ENCODE measurements at places on chromosomes 6 and 20. TPM values are rescaled to one million over a fixed set of nuclear protein-coding genes. Genes with fewer than 3 reads are reported as not detected.
A peak's percentile ranks its signal among the peaks of the same experiment; 100 is the strongest.

GRCh38 chr6:154371281-154371680 lies 14.7 kb upstream of the IPCEF1 start:
- DNase-seq: no peak
- no peak overlapping the region for H3K27ac ChIP-seq
- H3K4me1 ChIP-seq: peaks cover 15% of the 10 kb centered on the region
- no peaks in the 10 kb centered on the region for H3K36me3 ChIP-seq
- H3K4me3 ChIP-seq: no peak overlapping the region

The ACOT8 gene
- 28.0 TPM for total RNA-seq

- peaks cover 26% of the 10 kb centered on the region for H3K27me3 ChIP-seq
- DNase-seq: no peak
- peaks cover 41% of the 10 kb centered on the region for H3K4me1 ChIP-seq
- H3K4me3 ChIP-seq: no peak overlapping the region
- no peaks in the 10 kb centered on the region for H3K36me3 ChIP-seq
- H3K27ac ChIP-seq: no peak overlapping the region
Measured at GRCh38 chr20:48794360-48794759, 33.4 kb downstream of the PREX1 start.

- no peaks in the 10 kb centered on the region for H3K27me3 ChIP-seq
- peak overlapping the region; percentile 62 for H3K4me3 ChIP-seq
- H3K27ac ChIP-seq: peak overlapping the region; percentile 94
- H3K36me3 ChIP-seq: no peaks in the 10 kb centered on the region
Measured at GRCh38 chr6:113855500-113856374, 1.4 kb upstream of the MARCKS start.

The GABRR1 gene
- 1.5 TPM for total RNA-seq

DNA sequence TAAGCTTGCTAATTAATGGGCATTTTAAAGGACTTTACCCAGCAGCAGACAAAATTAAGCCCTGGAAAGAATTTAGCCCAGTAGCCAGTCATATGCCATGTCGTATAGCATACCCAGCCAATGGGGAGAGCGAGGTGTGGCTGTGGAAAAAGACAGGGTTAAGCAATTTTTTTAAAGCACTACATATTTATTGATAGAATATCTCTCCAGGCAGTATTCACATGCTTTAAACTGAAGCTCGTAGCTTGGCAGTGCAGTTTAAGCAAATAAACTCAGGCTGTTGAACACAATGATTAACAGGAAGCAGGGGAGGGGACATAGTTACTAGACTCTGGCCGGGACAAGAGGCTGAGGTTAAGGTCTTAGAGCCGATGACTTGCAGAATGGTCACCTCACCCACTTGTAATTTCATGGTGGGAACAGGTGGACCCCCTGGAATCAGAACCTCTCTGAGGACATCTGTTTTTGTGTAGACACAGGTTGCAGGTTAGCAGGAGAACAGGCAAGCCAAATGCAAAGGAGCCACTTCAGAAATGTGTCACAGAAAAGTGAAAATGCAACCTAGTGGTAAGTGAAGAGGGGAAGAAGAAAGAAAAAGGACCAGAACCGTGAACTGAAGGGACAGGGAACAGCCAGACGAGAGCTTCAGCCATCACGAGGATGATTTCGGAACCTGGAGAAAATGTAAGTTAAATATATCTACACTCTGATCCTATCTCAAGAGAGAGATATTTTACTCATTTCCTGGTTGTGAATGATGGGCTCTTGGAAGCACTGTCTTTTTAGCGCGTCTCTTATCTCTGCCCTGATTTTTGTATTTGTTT lies 7.2 kb downstream of the GCNT2 start:
- no peak for DNase-seq
- peaks cover 21% of the 10 kb centered on the region for H3K36me3 ChIP-seq
- peak overlapping the region; percentile 11 for H3K4me3 ChIP-seq
- H3K4me1 ChIP-seq: peaks cover 20% of the 10 kb centered on the region
- peak overlapping the region; percentile 7 for H3K27ac ChIP-seq

The LY86 gene
- total RNA-seq: 2.3 TPM

DNA sequence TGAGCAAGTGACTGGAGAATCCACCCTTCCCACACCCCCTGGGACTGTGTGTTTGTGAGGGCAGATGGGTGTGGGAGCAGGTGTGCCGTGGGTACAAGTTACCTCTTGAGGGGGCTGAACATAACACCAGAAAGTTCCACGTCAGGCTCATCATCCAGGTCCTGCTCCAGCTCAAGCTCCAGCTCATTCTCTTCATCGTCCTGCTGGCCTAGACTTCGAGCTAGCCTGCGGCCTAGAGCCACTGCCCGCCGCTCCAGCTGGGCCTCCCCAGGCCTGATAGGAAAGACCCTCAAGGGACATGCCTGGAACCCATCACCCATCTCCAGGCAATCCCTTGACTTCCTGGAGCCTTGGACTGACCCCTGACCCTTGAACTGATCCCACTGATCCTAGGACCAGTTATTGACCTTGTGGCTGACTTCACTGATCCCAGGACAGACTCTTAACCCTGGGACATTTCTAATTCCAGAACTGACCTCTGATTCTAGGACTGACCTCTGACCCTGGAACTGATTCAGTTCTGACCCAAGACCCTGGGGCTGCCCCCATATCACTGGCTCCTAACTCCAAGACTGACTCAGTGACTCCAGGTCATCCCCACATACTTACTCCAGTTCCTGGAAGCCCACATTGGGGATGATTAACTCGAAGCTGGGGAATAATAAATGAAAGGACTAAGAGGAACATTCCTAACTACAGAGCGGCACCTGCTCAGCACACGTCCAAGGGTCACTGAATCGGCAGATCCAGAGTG lies 11.8 kb upstream of the SPAG4 start:
- DNase-seq: no peak
- H3K4me3 ChIP-seq: no peak overlapping the region
- H3K27ac ChIP-seq: no peak overlapping the region
- no peaks in the 10 kb centered on the region for H3K36me3 ChIP-seq
- no peaks in the 10 kb centered on the region for H3K27me3 ChIP-seq

DNA sequence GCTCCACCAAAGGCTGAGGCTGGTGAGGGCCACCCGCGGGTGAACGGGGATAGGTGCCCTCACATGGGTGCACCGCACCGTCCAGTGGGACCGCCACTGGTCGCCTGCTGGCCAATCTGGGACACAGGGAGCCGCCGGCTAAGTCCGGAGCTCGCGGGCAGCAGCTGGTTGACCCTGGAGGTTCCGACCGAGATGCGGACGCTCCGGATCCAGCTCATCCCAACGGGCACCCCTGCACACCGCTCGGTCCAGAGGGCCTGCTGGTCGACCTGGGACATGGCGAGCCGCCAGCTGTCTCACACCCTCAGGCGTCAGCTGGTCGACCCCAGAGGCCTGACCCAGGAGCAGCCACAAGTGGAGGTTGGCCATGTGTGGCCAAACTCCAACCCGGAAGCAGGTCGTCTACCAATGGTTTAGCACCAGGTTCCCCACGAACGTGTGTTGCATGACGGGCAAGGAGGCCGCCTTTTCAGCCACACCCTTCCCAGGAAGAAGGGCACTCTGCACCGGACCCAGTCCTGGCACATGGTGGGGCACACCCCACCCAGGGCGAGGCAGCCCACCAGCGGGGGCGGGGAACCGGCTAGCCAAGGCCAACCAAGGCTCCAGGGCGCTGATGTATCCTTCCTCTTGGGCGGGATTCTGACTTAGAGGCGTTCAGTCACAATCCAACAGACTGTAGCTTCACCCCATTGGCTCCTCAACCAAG lies 746.0 kb upstream of the DEFB115 start:
- H3K27me3 ChIP-seq: no peaks in the 10 kb centered on the region
- H3K4me1 ChIP-seq: no peaks in the 10 kb centered on the region
- no peak overlapping the region for H3K27ac ChIP-seq
- no peak overlapping the region for H3K4me3 ChIP-seq
- no peaks in the 10 kb centered on the region for H3K36me3 ChIP-seq

DNA sequence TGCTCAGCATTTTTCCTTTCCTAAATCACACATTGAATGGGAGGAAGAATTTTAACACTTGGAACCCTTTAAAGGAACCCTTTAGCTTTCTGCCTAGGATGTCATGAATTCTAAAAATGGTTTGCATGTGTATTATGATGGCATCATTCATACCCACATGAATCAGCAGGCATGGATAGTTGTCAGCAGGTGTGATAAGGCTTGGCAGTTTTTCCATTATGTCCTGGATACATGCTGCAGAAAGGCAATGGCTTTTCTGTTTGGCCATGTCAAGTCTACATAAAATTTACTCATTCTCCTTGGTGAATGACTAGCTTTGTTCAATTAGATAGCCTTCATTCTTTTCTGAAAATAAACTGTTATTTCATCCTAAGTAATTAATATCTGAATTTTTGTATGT lies 353.7 kb downstream of the GRIK2 start:
- DNase-seq: no peak
- no peaks in the 10 kb centered on the region for H3K4me1 ChIP-seq
- no peaks in the 10 kb centered on the region for H3K27me3 ChIP-seq
- no peak overlapping the region for H3K27ac ChIP-seq
- no peak overlapping the region for H3K4me3 ChIP-seq
- H3K36me3 ChIP-seq: no peaks in the 10 kb centered on the region

DNA sequence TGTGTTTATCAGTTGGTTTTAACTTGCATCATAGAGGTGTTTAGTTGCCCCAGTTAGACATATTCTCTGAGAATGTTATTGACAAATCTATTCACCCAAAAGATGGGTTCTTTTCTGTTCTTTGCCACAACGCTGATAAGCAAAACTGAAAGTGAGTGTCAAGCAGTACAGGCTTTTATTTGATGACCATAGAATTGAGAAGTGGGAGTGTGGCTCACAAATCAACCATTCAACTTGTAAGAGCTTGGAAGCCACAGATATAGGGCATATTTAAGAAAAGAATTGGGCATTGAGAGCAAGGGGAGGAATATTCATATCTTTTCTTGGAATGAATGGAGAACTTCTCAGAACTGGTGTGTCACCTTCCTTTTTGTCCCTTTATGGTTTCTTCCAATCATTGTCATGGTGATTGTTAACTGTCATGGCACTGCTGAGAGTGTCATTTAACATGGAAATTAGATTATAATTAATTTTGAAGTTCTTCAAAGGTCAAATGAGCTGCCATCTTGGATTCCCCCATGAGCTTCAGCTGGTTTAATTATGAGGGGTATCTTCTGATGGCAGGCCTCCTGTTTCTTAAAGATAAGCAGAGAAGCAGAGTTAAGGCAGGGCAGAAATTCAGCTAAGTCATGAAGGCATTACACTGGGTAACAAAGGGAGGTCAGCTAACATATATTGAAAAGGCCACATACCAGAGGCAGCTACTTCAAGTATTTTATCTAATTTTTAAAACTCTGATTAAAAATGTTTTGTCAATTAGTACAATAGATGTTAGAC lies 254.0 kb upstream of the HTR1E start:
- no peaks in the 10 kb centered on the region for H3K4me1 ChIP-seq
- no peaks in the 10 kb centered on the region for H3K27me3 ChIP-seq
- no peak overlapping the region for H3K27ac ChIP-seq
- DNase-seq: no peak

GRCh38 chr6:50305660-50306059 lies 255.9 kb upstream of the DEFB112 start:
- H3K4me3 ChIP-seq: no peak overlapping the region
- H3K36me3 ChIP-seq: no peaks in the 10 kb centered on the region
- no peaks in the 10 kb centered on the region for H3K4me1 ChIP-seq
- no peak for DNase-seq

- no peak overlapping the region for H3K27ac ChIP-seq
- peaks cover 10% of the 10 kb centered on the region for H3K27me3 ChIP-seq
- no peaks in the 10 kb centered on the region for H3K36me3 ChIP-seq
- H3K4me3 ChIP-seq: no peak overlapping the region
Measured at GRCh38 chr20:24465159-24465558, 4.3 kb upstream of the SYNDIG1 start.

DNA sequence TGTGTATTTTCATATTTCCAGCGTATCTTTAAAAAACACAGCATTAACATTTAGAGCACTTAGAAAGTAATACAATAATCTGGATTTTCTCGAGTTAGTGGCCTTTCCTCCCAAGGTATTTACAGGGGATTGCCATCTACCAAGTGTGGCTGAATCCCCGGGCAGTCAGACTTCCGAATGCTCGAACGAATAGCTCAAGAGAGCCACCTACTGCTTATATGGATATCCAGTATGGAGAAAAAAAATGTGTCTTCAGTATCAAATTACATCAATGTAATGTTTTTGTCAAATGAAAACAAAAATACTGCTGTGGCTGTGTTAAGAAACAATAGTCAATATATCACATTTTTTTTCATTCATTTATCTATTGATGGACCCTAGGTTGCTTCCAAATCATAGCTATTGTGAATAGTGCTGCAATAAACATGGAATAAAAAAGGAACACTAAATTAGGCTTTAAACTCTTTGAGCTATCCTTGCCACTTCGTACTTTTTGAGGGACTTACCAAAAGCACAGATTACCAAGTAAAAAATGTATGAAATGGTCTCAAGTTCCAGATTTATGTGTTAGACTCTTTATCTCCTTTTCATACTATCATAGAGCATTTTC lies 654.5 kb upstream of the PTCHD4 start:
- no peaks in the 10 kb centered on the region for H3K36me3 ChIP-seq
- H3K27ac ChIP-seq: peak overlapping the region; percentile 1
- peaks cover 4% of the 10 kb centered on the region for H3K4me1 ChIP-seq
- DNase-seq: no peak

The CLPSL2 gene
- total RNA-seq: not detected

- no peak overlapping the region for H3K4me3 ChIP-seq
- peaks cover 66% of the 10 kb centered on the region for H3K36me3 ChIP-seq
- H3K27me3 ChIP-seq: no peaks in the 10 kb centered on the region
- no peak for DNase-seq
- H3K27ac ChIP-seq: no peak overlapping the region
- peaks cover 14% of the 10 kb centered on the region for H3K4me1 ChIP-seq
Measured at GRCh38 chr6:3321875-3322274, 63.1 kb downstream of the PSMG4 start.

The TP53TG5 gene
- total RNA-seq: not detected

The CD93 gene
- 22.3 TPM for total RNA-seq

The C20orf141 gene
- total RNA-seq: not detected

DNA sequence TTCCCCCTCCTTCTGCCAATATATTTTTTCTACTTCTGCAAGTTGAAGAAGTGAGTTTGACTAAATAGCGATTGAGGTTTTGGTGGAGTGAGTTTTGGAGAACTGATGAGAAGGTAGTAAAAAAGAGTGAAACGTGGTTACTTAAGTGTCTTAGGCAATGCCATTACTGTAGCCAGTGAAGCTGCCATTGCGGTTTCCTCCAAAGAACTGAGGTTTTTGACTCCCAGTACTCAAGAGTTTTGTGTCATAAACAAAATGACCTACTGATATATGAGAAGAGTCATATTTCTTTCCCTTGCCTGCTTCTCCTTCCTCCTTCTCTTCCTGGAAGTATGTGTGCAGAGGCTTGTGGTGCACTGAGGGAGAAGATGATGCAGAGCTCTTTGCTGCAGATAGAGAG lies 554.5 kb upstream of the MAP3K7 start:
- H3K4me3 ChIP-seq: no peak overlapping the region
- H3K4me1 ChIP-seq: no peaks in the 10 kb centered on the region

- H3K27ac ChIP-seq: no peak overlapping the region
- H3K27me3 ChIP-seq: no peaks in the 10 kb centered on the region
- no peaks in the 10 kb centered on the region for H3K36me3 ChIP-seq
- H3K4me1 ChIP-seq: no peaks in the 10 kb centered on the region
- no peak for DNase-seq
Measured at GRCh38 chr6:109808837-109809236, 117.7 kb downstream of the FIG4 start.

The ZKSCAN3 gene
- total RNA-seq: 2.9 TPM

GRCh38 chr6:169231790-169232506 lies 21.7 kb downstream of the THBS2 start:
- H3K27ac ChIP-seq: no peak overlapping the region
- H3K4me3 ChIP-seq: no peak overlapping the region
- H3K27me3 ChIP-seq: no peaks in the 10 kb centered on the region
- H3K4me1 ChIP-seq: no peaks in the 10 kb centered on the region
